ENCODE measurements at places on chromosomes 16 and 17. TPM values are rescaled to one million over a fixed set of nuclear protein-coding genes. Genes with fewer than 3 reads are reported as not detected.

GRCh38 chr16:49637933-49638672 lies 217.8 kb downstream of the ZNF423 start:
- no peak for DNase-seq

DNA sequence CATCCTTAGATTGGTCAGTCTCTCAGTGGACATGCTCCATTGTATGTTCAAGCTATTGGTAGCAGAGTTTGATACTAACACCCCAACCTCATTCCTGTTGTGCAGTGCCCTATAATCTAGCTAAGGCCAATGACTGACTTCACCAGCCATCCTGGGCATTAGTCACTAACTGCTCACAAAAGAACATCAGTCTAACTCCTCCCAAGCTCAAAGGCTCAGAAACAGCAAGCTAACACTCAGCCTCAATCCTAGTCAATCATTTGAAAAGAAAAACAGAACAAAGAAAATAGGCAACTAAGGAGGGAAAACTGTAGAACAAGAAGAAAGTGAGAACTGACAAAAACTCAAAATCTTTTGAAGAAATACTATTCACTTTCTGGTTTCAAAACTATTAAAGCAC lies 199.1 kb upstream of the C17orf78 start:
- no peak for DNase-seq

DNA sequence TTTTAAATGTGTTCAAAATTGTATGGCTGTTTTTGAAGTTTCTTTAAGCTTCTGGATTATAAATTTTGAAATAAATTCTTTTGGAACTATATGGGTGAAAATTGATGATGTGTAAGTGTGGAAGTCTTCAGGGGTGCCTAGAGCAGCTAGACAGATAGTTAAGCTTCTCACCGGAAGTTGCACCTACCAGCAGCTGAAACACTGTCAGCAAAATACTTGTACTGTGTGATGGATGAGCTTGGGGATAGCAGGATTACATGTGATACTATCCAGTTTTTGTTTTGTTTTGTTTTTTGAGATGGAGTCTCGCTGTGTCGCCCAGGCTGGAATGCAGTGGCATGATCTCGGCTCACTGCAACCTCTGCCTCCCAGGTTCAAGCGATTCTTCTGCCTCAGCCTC lies 19.7 kb downstream of the RBL2 start:
- no peak for DNase-seq

The UBE2Z gene
- 112 TPM for total RNA-seq

The GGNBP2 gene
- total RNA-seq: 83.3 TPM

- peak; percentile 86 for DNase-seq
These were observed 7.7 kb downstream of the IL34 start for GRCh38 chr16:70653809-70654771.

DNA sequence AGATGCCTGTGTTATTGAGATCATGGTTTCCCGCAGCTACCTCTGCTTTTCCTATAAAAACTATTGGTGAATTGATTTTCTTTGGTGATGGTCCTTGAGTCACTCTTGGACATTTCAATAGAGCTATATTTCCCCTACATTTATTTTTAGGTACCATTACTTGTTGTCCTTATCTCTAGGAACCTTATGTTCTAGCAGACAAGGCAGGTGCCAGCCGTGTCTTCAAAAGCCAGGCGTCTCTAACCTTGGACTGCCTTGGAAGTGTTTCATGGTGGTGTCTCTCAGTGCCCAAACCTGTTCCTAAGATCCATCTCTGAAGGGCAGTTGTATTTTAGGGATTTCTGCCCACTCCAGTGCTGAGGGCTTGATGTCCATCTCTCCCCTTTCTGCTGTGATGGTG lies 77.4 kb upstream of the CLEC18A start:
- no peak for DNase-seq

DNA sequence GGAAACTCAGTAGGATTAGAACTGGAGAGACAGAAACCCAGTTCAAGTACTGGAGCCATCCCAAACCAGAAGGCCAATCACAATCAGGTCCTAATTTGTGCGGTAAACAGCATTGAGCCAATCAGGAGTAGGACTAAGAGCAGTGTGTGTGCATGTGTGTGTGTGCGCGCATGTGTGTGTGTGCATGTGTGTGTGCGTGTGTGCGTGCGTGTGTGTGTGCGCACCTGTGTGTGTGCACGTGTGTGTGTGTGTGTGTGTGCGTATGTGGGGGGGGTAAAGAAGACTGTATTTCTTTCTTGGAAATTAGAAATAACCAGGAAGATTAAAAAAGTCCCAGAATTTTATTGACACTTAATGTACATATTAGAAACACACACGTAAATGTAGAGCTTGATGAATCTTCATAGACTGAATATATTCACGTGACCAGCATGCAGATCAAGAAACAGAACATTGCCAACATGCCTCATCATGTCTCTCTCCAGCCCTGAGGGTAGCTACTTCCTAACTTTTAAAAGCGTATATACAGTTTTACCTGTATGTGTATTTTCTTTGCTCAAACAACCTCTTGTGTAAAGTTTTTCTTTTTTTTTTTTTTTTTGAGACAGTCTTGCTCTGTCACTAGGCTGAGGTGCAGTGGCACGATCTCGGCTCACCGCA lies 919 bp upstream of the DHRS7C start:
- no peak for DNase-seq

DNA sequence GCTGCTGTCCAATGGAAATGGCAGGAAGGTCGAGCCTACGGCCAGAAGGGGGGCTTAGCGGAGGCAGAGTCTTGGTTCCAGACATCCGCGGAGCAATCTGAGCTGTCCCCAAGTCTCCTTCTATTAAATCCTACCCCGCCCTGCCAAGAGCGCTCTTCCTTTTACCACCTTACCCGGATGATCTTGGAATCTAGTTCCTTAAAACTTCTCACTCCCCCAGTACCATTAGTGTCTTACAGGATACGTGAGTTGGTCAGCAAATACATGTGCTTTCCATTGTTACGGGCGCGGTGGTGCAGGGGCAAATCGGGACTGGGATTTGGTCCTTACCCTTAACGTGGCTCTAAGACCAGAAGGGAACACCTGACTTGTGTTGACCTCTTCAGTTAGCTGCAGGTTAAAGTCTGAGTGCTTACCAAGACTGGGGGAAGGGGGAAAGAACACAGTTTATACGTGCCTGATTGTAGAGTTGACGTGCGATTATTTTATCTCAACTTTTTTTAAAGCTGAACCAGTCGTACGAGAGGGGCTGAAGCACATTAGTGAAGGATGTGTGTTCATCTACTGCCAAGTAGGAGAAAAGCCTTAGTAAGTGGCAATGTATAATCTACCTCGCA lies 495 bp downstream of the TXNDC17 start:
- DNase-seq: peak; percentile 54

The NLRC3 gene
- not detected for total RNA-seq

Measured in A172 (cell line).